ENCODE measurements at places on chromosomes 7 and 10.

DNA sequence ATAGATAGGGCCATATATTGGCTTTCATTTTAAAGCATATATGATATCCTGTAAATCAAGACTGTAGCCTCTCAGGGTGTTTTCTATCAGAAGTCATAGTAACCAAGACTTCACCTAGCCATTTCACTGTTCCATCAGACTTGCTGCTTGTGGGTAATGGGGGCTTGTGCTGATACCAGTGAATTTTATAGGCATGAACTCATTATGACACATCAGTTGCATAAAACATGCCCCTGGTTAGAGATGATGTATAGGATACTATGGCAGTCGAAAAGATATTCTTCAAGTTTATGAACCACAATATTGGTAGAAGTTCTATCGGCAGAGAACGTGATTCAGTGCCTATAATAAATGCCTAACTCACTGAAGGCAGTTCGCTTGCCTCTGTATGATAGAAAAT lies 206.4 kb downstream of the ITGB1 start:
- no peak for DNase-seq

- no peak for DNase-seq
Observed at GRCh38 chr7:99132595-99133321, 11.2 kb downstream of the SMURF1 start.

GRCh38 chr10:7968510-7969112 lies 85.9 kb upstream of the GATA3 start:
- DNase-seq, result no peak

- DNase-seq, result no peak
Observed at GRCh38 chr7:27219821-27220220, 19.9 kb upstream of the HOXA13 start.
